NCI-H1436 (cell line): ENCODE measurements at places on chromosomes 1 and 21.

- DNase-seq, result no peak
Measured at GRCh38 chr1:37465593-37466517, 8.5 kb upstream of the ZC3H12A start.

DNA sequence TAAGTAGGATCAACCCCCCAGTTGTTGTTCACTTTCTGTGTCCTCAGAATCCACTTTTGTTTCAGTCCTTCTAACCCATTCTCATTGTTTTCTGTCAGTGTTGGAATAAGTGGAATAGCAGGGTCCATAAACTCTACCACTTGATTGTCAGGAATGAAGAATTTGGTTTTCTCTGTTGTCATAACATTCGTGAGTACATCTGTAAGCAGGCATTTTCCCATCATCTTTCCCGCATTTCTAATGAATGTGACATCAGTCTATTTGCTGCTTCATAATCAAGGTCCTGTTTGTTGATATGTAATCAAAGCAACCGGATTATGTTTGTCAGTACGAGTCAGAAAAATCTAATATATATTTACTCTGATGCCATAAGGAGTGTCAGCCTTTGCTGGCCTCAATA lies 147.1 kb downstream of the KIF26B start:
- DNase-seq, result no peak

- no peak for DNase-seq
Measured at GRCh38 chr1:41976671-41977070, 57.9 kb upstream of the HIVEP3 start.

DNA sequence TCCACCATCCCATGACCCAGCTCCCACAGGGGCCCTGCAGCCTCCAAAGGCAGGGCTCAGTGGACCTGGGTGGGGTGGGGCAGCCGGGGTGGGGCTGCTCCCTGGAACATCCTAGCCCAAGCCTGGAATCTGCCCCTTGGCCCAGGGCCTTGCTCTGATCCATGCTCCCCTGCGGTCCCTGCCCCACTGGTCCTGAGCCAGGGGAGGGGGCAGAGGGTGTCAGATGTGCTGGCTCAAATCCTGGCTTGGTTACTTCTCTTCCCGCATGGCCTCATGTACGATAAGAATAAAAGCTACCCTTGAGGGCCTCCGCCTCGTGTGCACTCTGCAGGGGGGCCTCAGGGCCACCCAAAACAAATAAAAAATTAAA lies 819 bp downstream of the SLC25A34 start:
- DNase-seq, result no peak

DNA sequence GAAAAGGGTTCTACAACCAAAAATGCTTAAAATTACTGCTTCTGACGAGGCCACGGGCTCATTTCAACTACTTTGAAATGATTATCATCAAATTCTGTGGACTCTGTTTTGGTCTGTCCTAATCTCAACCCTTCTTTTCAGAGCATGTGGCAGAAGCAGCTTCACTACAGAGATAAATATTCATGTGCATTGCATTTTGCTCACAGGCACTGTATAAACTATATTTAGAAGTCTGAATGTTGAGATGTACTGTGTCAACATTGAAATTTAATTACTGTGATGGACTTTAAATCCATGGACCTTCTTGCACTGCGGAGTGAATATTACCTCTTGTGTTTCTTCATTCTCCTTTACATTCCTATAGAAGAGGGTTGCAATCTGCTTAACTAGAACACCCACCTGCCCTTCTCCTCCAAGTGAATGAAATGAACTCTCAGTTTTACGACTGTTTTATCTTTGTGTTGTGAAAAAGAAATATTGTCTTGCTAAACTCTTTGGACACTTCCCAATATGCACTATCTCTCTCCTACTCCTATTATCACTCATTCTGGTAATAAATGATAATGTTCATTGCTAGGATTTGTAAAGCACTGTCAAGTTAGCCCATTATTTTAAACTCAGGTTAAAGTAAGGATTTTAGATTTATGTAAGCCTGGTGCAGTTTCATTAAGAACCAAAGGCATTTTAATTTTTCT lies 281.2 kb upstream of the ST6GALNAC5 start:
- DNase-seq, result no peak

DNA sequence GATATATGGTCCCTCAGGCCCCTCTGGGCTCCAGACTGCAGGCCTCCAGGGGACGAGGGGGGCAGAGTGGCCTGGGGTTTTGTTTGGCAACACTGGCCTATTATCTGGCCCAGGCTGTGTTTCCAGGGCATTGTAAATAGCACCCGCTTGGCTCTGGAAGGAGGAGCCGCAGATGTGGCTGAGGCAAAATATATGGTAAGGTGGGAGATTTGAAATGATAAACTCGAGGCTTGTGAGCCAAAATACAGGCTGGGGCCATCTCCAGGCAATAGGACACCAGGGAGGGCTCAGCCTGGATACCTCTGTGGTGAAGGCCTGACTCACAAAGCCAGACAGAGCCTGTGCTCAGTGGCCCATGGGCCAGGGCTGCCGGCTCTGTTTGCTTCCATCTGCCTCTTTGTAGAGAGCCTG lies 14.0 kb downstream of the NAV1 start:
- no peak for DNase-seq
